ENCODE measurements at places on chromosomes 4 and X.
A peak's percentile ranks its signal among the peaks of the same experiment; 100 is the strongest.

GRCh38 chr4:8554555-8555100 lies 25.6 kb upstream of the GPR78 start:
- DNase-seq = no peak

DNA sequence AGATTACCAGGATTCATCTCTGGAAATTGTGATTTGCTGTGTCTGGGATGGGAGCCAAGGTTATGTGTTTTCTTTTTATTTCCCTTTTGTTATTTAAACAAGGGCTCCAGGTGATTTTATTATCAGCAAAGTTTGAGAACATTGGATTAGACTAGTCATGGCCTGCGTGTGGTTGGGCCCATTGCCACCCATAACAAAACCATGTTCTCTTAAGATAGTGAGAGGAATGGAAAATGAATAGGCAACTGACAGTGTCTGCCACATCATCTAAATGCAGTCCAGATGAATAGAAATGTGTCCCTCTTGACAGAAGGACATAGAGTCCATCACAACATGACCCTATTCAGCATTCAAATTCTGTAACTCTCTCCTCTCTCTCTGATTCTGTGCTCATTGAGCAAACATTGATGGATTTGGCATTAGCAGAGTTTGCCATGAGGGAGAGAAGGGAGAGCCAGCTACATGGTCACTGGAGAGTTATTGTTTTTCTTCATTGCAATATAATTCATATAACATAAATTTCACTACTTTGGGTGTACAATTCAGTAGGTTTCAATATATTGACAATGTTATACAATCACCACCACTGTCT lies 11.7 kb downstream of the XK start:
- DNase-seq = no peak

- DNase-seq = no peak
These were observed 914.2 kb upstream of the LCORL start for GRCh38 chr4:18935659-18936345.

DNA sequence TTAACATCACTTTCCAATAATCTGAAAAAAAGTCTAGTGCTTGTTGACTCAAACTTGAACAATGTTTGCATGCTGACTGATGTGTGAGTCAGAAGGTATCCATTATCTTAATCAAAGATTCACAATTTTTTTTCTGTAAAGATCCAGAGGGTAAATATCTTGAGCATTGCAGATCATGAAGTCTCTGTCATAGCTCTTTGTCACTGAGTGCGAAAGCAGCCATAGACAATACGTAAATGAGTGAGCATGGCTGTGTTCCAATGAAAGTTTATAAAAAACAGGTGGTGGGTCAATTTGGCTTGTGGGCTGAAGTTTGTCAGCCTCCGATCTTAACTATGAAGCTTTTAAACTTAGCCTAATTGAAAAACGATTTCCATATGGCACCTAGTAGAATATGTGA lies 37.7 kb downstream of the NHS start:
- DNase-seq = no peak

DNA sequence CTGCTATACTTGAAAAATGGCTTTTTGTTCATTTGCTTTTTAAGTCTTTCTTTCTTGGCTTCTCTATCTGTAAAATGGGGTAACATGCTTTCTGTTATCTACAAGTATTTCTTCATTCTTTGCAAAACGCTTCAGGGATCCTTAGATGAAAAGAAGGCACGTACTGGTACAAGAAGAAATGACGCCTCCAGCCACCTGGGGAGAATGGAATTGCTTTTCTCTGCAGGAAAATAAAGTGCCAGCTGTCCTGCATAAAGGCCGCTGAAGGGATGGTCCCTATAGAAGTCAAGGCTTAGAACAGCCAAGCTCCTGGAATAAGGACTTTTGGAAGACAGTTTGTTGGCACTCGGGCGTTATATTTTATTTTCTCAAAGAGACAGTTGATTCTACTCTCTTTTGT lies 210.8 kb upstream of the RASGEF1B start:
- DNase-seq = no peak

DNA sequence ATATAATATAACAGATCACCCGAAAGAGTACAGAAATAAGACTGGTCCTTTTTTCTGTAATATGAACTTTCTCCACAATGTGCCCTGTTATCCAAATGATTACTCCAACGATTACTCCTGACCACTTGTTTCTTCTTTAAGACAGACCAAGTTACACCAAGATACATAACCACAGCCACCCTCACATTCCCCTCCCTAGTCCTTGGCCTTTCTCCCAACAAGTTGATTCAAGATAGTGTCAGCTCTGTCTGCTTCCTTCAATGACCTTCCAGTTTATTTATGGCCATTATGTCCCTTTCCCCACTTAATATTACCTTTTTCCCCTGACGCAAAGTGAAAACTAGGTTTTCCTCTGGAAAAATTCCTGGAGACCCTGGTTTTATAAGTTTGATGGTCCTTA lies 397.2 kb downstream of the FAM47B start:
- DNase-seq = no peak

DNA sequence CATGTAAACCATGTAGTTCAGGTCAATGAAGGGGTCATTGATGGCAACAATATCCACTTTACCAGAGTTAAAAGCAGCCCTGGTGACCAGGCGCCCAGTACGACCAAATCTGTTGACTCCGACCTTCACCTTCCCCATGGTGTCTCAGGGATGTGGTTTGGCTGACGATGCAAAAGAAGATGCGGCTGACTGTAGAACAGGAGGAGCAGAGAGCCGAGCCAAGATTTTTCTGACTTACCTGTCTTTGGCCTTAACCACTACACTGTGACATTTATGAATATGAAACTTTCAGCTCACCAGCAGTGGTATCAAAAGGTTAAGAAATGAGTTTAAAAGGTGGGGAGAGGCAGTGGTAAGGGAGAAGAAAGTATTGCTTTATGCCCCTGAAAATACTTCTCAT lies 309.8 kb downstream of the BCOR start:
- no peak for DNase-seq

DNA sequence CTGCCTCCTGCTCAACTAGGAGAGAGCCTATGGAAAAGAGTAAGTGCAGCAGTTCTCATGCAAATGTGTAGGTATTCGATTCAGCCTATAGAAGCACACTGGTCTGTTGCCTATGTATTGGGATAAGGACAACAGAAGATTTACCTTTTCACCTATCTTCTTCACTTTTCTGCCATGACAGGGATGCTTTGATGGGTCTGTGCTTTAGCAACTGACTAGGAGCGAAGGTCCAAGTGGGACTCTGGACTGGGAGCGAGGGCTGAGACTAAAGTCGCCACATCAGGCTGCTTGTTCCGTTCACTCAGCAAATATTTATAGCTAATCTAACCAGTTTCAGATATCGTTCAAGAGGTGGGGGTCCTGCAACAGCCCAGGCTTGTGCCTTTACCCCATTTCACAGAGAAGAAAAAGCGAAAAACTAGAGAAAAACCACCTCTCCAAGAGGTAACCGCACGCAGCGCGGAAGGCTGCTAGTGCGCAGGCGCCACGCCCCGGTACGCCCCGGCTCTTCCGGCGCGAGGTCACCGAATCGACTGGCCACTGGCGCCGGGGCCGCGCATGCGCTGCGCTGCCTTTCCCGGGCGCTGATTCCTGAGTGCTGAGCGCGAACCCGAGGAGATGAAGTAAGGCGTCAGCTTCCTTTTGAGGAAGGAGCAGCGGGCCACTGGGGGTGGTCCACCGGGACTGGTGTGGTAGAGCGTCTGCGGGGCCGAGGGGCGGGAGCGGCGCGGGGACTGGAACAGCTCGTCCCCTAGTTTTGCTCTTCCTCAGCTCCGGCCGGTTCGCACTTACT lies at the start of gene RBMX2:
RBMX2 (plus strand) TSS at position 573 of the 793 bp plus-strand sequence; CDS start at position 619, 46 bp downstream.
- DNase-seq = peak; percentile 32

DNA sequence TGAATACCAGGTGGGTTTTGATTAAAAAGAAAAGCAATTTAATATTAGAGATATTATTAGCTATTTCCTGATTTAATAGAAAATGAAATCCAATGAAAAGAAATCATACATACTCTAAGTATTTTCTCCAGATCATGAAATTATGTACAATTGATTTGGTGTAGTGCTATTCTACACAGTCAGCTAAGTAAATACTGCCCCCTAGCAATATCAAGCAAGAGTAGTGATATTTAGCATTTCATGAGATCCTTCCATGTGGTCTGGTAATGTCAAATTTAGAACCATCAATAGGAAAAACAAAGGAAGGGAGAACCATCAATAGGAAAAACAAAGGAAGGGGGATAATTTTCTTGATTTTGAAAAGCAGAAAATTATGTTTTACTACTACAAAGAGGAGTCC lies 114.6 kb downstream of the TBCK start:
- DNase-seq = no peak

DNA sequence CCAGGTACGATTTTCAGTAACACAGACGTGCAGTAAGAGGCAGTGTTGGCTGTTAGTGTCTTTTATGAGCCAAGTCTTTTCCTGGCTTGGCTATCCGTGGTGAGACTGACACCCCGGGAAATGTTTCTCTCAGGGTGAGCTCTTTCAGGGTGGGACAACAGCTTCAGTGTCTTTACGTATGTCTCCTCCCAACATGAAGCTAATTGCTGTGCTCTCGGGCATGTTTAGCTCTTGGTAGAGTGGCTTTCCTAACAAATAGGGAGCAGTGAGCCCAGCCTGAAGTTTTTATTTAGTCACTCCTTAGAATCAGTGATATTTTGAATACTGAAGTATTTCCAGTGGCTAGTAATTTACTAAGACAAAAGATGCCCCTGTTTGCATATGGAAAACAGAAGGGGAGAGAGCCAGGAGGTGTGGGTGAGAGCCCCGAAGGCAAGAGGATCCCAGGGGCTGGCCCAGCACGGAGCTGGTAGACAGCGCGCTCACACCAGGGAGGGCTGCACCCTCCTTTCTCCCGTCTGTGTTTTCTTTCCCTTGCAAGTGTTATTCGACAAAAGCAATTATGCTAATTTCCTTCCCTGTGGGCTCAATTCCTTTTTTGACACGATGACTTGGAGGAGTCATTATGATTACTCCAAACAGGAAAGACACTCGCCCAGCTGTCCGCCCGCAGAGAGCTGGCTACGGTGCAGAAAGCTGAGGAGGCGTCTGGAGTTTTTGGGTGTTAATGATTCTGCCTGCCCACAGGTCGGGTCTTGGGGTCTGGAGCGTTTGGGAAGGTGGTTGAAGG lies 47.7 kb downstream of the PDGFRA start:
- no peak for DNase-seq

DNA sequence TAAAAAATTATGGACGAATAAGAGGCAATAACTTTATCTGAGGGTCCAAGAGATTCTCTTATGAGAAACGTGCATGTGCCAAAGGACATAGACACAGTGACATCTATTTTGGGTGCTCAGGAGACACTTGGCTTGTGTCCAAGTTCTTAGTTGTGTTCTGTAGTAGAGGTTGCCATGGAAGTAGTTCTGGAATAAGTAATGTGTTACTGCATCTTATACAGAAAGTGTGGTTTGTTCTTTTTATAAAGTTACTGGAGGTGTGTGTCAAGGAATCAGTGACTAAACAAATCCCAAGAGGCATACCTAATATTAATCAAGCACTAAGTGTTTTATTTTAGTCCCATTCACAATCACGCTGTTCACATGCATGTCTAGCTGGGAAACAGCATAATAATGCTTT lies 305.7 kb downstream of the ARHGAP24 start:
- DNase-seq = no peak

DNA sequence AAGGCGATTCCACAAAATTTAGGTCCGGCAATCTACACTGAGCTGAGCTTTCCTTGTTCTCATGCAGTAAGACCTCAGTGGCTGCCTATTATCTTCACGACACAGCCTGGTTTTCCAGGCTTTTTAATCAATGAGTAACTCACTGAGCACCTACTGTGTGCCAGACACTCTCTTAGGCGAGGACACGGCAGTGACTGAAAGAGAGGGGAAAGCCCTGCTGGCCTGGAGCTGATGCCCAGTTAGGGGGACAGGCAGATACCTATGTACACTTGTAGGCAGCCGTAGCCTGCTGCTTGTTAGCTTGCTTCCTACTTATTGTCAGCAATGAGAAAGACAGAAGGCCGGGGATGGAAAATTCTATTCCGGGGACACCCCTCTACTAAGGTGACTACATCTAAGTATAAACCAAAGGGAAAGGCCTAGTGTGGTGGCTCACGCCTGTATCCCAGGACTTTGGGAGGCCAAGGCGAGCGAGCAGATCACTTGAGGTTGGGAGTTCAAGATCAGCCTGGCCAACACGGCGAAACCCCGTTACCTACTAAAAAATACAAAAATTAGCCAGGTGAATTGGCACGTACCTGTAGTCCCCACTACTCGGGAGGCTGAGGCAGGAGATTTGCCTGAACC lies 3.8 kb downstream of the WDR1 start:
- DNase-seq = no peak

DNA sequence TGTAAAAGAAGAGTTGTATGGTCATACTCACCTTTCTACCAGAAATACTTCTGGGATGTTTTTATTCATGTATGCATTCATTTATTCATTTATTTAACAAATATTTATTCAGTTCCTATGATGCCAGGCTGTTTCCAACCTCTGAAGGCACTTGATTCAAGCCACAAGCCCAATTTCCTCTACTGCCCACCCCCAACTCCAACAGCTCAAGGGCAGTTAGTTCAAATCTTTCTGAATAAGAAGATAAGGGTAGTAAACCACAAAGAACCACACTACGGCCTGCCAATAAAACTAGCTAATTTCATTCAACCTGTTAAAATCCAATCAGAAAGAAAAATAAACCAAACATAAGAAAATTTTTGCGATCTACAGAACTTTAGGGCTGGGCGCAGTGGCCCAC lies 31.2 kb downstream of the LRBA start:
- DNase-seq = no peak

DNA sequence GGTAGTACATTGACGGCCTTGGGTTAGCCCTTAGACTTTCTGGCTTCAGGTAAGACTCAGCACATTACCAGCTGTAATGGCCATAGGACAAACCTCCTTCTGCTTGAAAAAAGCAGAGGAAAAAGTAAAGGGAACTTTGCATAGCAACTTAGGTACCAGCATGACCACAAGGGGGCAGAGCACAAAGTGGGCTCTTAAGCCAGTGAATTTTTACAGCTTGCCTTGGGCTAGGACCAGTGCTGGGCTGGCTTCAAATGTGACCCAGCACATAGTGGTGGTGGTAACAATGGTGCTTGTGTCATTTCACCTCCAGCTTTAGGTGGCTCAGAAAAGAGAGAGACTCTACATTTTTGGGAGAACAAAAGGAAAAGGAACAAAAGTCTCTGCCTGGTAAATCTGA lies 66.1 kb downstream of the KLHL4 start:
- no peak for DNase-seq

DNA sequence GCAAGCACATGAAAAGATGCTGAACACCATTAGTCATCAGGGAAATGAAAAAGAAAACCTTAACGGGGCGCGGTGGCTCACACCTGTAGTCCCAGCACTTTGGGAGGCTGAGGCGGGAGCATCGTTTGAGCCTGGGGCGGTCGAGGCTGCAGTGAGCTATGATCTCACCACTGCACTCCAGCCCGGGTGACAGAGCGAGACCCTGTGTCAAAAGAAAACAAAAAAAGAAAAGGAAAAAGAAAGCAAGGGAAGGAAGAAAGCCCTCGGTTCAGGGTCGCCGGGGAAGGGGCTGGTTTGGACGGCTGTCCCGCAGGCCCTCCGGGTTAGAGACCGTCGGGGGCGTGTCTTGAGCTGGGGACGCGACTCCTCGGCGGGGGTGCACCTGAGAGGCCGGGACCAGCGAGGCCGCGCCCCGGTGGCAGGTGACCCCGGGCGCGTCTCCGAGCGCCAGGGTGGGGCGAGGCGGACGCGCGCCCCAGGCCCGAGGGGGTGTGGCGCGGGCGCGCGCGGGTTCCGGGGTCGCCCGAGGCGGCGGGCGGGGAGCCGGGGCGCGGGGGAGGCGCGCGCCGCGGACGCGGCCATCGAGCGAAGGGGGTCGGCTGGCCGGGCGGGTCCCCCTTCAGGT lies 478 bp upstream of the PLXNA3 start:
- DNase-seq = no peak

- no peak for DNase-seq
These were observed 652 bp downstream of the SRPX start for GRCh38 chrX:38220024-38220414.

- no peak for DNase-seq
These were observed 77.8 kb upstream of the HELT start for GRCh38 chr4:184940500-184940899.
